ENCODE measurements at places on chromosomes 6 and 20.
A peak's percentile ranks its signal among the peaks of the same experiment; 100 is the strongest.

- H3K27me3 ChIP-seq = peaks cover 1% of the 10 kb centered on the region
- peak overlapping the region; percentile 89 for H3K4me3 ChIP-seq
- no peak for DNase-seq
- H3K27ac ChIP-seq = no peak overlapping the region
Observed at GRCh38 chr6:118895261-118895560, 1.3 kb downstream of the ASF1A start.

DNA sequence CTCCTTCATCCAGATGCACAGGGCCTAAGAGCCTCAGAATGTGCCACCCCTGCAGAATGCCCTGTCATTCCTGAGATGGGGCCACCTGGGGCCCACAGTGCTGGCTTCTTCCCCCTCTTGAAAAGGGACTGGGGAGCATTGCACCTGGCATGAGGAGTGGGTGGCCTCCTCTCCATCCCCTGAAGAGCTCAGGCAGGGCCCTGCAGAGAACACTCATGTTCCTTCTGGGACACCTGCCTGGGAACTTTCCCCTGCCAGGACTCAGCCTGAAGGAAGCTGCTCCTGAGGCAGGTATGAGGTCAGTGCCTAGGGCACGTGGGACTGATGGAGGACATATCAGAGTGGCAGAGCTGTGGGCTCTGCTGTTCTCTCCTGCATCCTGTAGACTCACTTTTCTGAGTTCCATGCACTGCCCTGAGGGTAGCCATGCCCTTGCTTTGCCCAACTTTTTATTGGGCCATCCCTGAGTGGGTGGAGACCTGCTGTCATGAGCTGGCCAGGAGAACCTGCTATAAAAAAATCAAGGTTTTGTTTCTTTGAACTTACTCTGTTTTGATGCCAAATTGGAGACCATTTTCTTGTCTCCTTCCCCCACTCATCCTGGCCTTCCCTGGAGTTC, 19.5 kb downstream of the CCDC167 start:
- peaks cover 3% of the 10 kb centered on the region for H3K36me3 ChIP-seq
- no peaks in the 10 kb centered on the region for H3K27me3 ChIP-seq
- H3K27ac ChIP-seq = no peak overlapping the region
- no peaks in the 10 kb centered on the region for H3K4me1 ChIP-seq

DNA sequence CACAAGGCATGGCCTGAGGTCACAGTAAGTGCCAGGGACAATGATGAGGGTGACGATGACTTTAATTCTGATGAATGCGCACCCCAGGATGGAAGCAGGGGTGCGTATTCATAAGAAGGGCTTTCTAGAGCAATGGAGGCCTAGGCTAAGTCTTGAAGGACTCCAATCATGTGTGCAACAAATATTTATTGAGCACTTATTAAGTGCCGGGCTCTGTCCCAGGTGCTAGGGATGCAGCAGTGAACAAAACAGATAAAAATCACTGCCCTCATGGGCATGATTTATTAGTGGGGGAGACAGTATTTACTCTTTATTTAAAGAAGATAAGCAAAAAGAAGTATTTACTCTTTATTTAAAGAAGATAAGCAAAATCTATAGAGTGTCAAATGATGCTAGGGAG, 198.2 kb upstream of the KCNG1 start:
- H3K27me3 ChIP-seq = peaks cover 51% of the 10 kb centered on the region
- H3K36me3 ChIP-seq = peaks cover 2% of the 10 kb centered on the region
- no peak overlapping the region for H3K27ac ChIP-seq
- no peak for DNase-seq
- H3K4me1 ChIP-seq = peaks cover 6% of the 10 kb centered on the region

- H3K4me3 ChIP-seq = no peak overlapping the region
- H3K27ac ChIP-seq = no peak overlapping the region
- no peaks in the 10 kb centered on the region for H3K36me3 ChIP-seq
- no peaks in the 10 kb centered on the region for H3K4me1 ChIP-seq
Observed at GRCh38 chr6:86961455-86962200, 24.3 kb downstream of the HTR1E start.

DNA sequence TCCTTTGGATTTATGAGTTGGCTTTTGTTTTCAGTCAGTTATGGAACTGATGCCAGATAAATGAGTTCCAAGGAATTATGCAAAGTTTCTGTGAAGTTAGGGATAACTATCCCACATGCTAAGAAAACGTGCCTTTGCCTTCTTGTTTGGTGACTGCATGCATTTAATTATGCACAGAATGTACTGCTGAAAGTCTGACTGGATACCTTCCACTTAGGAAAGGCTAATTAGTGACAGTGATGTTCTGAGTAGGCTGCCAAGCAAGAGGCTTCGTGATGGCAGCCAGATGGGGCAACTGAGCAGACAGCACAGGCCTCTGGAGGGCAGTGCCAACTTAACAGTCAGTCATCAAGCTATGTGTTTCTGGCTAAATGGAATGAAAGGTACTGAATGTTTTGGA, 289.9 kb downstream of the CD109 start:
- no peaks in the 10 kb centered on the region for H3K36me3 ChIP-seq
- no peaks in the 10 kb centered on the region for H3K4me1 ChIP-seq
- DNase-seq = no peak
- no peak overlapping the region for H3K27ac ChIP-seq

- H3K36me3 ChIP-seq = peaks cover 2% of the 10 kb centered on the region
- H3K4me1 ChIP-seq = peaks cover 38% of the 10 kb centered on the region
- no peak for DNase-seq
- H3K27ac ChIP-seq = peak overlapping the region; percentile 98
Observed at GRCh38 chr6:45378334-45378926, 696 bp upstream of the SUPT3H start.

GRCh38 chr6:96460052-96460700, 61.4 kb upstream of the UFL1 start:
- H3K4me1 ChIP-seq = no peaks in the 10 kb centered on the region
- H3K27ac ChIP-seq = no peak overlapping the region
- no peak overlapping the region for H3K4me3 ChIP-seq
- H3K27me3 ChIP-seq = no peaks in the 10 kb centered on the region

GRCh38 chr20:19259141-19259591, 46.7 kb downstream of the SLC24A3 start:
- peaks cover 2% of the 10 kb centered on the region for H3K4me1 ChIP-seq
- no peaks in the 10 kb centered on the region for H3K36me3 ChIP-seq
- no peak overlapping the region for H3K4me3 ChIP-seq
- peaks cover 10% of the 10 kb centered on the region for H3K27me3 ChIP-seq

DNA sequence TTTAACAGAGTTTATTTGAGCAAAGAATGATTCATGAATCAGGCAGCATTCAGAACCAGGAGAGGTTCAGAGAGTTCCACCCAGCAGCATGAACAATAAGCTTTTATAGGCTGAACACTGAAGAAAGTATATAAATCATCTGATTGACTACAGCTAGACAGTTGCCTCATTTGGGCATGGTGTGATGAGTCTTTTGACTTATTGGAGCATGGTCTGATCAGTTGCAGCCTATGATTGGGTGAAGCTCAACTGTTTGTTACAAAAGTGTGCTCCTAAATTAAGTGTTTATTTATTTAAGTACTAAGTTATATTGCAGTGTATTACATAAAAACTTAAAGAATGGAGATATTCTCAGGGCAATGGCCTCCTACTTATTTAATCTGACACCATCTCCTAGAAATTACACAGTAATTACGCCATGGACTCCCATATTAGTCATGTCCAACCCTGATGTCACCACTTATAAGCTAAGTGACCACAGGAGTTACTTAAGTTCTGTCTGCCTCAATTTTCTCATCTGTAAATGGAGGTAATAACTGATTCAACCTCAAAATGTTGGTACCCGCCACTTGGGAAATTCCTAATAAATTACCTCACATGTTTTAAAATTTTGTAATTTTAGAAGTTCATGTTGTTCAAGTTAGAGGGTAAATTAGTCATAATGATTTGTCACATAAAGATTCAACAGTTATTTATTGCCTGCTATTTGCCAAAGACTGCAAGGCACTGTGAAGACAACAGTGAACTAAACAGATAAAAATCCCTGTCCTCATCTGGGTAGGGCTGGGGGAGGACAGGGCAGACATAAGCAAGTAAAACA, 15.2 kb upstream of the ROS1 start:
- peaks cover 39% of the 10 kb centered on the region for H3K27me3 ChIP-seq
- H3K36me3 ChIP-seq = peaks cover 2% of the 10 kb centered on the region
- no peak overlapping the region for H3K27ac ChIP-seq
- no peak overlapping the region for H3K4me3 ChIP-seq
- H3K4me1 ChIP-seq = no peaks in the 10 kb centered on the region

DNA sequence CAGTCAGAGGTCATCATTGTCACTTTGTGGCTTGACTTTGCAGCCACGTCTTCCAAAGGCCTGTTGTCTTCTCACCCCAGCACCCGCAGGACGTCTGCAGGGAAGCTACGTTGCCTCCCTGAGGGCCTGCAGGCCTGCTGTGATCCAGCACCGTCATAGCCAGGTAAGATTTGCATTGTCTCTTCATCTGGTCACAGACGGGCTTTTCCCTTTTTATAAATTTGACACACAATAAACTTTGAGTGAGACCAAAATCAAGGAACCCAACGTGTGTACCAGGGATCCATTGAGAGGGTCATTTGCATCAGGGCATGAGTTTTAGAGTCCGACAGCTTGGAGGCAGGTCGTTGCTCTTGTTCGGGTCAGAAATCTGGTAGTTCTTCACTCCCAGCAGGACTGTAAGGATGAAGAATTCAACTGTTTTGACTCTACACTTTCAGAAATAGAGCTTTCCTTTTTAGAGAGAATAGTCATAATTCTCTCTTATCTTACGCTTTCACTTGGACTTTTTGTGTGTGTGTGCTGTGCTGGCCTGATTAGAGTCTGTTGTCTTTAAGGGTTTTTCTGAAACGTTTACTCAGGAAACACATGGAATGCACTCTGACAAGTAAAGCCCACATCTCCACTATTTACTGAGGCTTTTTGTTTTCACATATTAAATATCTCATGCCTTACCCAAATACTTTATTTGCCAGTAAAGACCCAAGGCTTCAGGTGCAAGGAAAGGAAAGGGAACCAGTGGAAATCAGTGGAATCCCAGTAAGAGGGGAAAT, 177.2 kb upstream of the TAB2 start:
- DNase-seq = no peak
- H3K4me3 ChIP-seq = peak overlapping the region; percentile 85
- no peaks in the 10 kb centered on the region for H3K36me3 ChIP-seq
- H3K27ac ChIP-seq = peak overlapping the region; percentile 98

Measured in naive thymus-derived CD8-positive, alpha-beta T cell (primary cell).